COR-L47 (cell line): ENCODE measurements at places on chromosomes 4 and X.

- DNase-seq = no peak
These were observed 49.0 kb downstream of the SPANXA2 start for GRCh38 chrX:141638550-141638949.

DNA sequence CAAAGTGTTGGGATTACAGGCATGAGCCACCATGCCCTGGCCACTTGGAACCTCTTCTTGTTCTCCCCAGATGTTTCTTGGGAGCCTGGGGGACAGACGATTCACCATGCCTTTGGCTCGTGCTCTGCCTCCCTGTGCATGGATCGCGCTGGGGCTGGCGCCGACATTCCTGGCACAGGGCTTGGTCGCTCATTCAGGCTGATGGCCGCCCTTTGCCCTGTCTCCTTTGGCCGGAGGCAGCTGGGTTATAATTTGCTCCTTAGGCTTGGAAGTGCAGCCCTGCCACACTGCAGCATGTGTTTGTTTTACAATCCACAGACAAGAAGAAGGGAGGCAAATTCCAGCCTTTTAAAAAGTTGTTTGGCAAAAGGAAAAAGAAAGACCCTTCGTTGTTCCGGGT lies 115.3 kb downstream of the AASDH start:
- DNase-seq = no peak

- DNase-seq = no peak
These were observed 111.4 kb upstream of the TTC29 start for GRCh38 chr4:147056940-147057610.

DNA sequence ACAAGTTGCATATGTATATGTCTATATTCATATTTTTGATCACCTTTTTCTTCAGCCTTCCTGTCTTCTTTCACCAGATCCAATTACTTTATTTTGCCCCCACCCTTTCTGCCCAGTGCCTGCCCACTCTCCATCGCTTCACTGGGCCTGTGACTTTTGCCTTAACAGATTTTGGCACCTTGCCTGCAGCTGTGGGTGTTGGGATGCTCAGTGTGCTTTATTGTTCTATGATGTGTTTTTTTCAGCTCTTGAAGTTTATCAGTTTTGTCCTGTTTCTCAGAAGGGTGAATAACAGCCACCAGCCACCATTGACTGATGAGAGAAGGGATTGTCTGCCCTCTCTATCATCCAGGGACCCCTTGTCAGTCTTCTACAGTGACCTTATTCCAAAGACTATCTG lies 77.2 kb upstream of the GALNT7 start:
- DNase-seq = no peak

GRCh38 chr4:16122784-16123183 lies 39.0 kb upstream of the PROM1 start:
- no peak for DNase-seq

DNA sequence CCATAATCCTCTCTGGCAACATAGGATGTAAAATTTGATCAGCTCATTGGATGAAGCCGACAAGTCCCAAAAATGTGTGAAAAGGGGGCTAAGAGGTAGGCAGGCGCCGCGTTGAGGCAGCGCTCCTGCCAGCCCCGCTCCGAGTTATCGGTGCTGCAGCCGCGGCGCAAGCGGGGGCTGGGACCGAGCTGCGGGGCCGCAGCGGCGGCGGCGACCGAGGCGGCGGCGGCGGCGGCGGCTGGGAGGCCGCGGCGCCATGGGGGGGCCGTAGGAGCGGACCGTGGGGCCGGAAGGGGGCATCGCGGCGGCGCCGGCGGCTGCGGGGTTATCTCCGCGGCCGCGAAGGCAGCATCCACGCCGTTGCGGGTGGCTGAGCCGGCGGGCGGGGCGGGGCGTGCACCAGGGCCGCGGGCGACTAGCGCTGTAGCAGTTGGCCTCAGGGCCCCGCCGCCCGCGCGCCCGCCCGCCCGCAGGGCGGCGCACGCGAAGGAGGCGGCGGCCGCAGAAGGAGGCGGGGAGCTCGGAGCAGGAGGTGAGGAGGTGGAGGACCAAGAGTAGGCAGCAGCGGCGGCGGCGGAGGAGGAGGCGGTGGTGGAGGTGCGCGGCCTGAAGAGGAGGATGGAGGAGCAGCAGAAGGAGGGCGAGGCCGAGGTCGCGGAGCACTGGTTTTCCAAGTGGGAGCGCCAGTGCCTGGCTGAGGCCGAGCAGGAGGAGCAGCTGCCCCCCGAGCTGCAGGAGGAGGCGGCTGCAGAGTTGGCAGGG lies 126.0 kb upstream of the CXorf66 start:
- DNase-seq = no peak

GRCh38 chrX:40933132-40933705 lies 152.0 kb upstream of the USP9X start:
- no peak for DNase-seq

- no peak for DNase-seq
These were observed 4.9 kb downstream of the GSX2 start for GRCh38 chr4:54104907-54105306.

- no peak for DNase-seq
These were observed 10.6 kb downstream of the FAM184B start for GRCh38 chr4:17770845-17771244.

DNA sequence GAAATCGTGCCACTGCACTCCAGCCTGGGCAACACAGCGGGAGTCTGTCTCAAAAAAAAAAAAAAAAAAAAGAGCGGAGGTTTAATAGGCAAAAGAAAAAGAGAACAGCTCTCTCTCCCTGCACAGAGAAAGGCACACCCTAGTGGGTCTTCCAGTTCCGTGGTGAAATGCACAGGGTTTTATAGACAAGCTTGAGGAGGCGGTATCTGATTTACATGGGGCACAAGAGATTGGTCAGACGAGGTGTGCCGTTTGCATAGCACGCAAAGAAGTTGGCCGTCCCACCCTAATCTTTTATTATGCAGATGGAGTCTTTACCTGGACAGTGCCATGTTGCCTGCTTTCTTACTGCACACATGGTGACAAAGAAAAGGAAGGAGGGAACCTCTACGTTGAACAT lies 33.5 kb upstream of the REST start:
- peak; percentile 9 for DNase-seq

DNA sequence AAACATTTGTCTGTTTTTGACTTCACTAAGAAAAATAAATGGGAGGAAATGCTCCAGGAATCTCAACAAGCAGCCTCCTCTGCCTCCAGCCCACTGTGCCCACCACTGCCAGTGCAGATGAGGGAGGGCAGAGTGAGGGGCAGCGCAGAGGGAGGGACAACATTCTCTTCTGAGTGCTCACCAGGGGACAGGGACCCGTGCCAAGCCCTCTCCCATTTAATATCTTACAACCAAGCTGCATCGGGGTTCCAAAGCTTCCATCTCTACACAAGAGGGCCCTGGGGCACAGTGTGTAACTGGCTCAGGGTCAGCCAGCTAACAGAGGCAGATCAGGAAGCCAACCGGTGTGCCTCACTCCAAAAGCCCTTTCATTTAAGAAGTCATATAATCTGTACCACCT lies 120.4 kb downstream of the NSUN7 start:
- DNase-seq = no peak

DNA sequence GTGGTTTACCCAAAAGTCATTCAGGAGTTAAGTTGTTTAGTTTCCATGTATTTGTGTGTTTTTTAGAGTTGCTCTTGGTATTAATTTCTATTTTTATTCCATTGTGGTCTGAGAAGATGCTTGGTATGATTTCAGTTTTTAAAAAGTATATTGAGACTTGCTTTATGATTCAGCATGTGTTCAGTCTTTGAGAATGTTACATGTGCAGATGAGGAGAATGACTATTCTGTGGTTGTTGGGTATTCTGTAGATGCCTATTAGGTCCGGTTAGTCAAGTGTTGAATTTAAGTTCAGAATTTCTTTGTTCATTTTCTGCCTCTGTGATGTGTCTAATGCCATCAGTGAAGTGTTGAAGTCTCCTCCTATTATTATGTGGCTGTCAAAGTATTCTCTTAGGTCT lies 249.4 kb downstream of the ARHGAP10 start:
- no peak for DNase-seq

DNA sequence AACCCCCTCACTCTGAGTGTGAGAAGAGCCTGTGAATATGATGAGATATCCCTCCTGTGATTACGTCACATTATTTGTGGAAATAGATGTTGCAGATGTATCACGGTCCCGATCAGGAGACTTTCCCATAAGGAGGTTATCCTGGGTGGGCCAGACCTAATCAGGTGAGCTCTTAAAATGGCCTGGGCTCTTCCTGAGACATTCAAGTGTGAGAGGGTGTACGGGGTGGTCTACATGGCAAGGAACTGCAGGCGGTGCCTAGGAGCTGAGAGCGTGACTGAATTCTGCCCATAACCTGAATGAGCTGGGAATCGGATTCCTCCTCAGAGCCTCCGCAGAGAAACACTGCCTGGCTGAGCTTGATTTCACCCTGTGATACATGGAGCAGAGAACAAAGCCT lies 12.9 kb upstream of the CENPVL1 start:
- no peak for DNase-seq

- peak; percentile 92 for DNase-seq
These were observed 28.7 kb upstream of the STOX2 start for GRCh38 chr4:183876268-183876934.

GRCh38 chr4:142043509-142043908 lies 407.1 kb downstream of the IL15 start:
- DNase-seq = no peak
